ENCODE measurements at places on chromosomes 7 and 10.

DNA sequence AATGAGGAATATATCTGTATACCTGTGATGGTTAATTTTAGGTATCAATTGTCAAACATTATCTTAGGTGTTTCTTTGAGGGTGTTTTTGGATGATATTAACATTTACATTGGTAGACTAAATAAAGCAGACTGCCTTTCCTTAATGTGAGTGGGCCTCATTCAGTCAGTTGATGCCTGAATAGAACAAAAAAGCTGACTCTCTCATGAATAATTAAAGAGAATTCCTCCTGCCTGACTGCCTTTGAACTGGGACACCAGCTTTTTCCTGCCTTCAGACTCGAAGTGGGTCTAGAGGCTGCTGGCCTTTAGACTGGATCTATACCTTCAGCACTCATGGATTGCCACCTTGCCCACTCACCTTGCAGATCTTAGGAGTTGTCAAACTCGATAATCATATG is 117.9 kb upstream of the TMEM168 start:
- no peak for DNase-seq

- peak; percentile 69 for DNase-seq
Observed at GRCh38 chr7:110534241-110534931, 556.5 kb upstream of the LRRN3 start.

DNA sequence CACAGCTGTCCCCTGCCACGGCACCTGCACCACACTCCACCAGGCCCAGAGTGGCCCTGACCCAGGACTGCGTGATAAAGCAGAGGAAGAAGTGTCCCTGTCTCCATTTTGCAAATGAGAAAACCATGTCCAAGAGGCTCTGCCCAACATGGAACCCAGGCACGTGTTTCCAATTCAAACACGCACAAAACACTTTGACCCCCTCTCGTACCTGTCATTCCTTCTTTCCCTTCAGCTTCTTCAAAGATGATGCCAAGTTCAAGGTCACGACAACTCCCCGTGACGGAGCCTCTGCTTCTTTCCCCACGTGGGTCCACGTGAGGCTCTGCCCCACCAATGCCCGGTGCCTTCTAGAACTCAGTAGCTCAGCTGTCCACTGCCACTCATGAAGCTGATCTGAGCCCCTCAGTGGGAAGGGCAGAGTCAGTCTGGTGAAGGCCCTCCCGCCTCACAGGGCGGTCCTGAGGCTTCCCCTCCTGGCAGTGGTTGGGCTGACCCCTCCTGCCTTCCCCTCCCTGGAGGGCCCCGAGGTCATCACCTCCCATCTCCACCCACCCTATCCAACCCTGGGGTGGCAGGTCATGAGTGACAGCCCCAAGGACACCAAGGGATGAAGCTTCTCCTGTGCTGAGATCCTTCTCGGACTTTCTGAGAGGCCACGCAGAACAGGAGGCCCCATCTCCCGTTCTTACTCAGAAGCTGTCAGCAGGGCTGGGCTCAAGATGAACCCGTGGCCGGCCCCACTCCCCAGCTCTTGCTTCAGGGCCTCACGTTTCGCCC is 19.0 kb downstream of the CALML5 start:
- DNase-seq, result peak; percentile 18

DNA sequence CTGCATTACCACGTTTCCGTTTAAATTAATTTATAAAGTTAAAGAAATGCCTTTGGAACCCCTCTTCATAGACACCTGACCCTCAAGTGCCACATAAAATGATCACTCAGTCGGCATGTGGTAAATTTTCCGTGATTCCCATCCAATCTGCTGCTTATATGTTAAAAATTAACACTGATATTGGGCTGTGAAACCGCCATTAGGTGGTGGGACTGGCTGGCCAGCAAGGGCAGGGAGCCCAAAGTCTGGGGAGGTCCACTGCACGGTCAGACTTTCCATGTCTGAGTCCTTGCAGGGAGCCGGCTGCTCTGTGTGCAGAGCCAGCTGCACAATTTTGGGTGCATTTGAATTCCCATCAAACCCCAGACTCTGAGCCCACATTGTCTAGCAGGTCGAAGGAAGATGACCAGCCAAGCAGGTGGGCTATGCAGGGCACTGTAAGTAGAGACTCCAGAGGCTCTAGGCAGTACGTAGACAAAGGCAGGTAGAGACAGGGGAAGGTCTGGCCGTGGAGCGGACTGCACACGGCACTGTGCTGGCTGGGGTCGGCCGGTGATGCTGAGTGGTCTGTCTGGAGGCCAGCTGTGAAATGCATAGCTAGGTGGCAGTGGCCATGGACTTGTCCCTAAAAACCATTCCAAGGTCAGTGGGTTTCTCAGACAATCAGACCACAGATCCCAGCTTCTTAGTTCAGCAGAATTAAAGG is 122.9 kb downstream of the SH3PXD2A start:
- DNase-seq, result no peak

- DNase-seq, result no peak
Observed at GRCh38 chr10:116452338-116452720, 24.7 kb downstream of the PNLIPRP3 start.

GRCh38 chr7:106448992-106449859 is 164.4 kb upstream of the NAMPT start:
- no peak for DNase-seq

- DNase-seq, result no peak
Observed at GRCh38 chr7:69963393-69963792, 365.1 kb downstream of the AUTS2 start.

DNA sequence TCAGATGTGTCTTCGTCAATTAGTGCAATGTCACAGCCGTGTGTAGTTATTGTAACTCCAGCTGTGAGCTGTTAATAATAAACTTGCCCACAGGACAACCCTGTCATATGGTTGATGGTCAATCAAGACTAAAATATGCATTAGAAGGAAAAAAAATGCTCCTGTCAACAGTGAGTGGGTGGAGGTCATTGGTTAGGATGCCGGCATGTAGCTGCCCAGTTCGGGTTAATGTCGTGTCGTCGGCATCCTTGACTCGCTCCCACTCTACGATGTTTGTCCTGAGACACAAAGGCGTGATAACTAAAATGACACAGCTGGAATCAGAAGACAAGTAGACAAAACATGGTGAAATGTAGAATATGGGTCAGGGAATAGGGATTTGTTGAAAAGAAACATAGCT is 442.8 kb upstream of the NPVF start:
- DNase-seq, result no peak

GRCh38 chr10:3538656-3539531 is 246.1 kb downstream of the KLF6 start:
- DNase-seq, result peak; percentile 96

DNA sequence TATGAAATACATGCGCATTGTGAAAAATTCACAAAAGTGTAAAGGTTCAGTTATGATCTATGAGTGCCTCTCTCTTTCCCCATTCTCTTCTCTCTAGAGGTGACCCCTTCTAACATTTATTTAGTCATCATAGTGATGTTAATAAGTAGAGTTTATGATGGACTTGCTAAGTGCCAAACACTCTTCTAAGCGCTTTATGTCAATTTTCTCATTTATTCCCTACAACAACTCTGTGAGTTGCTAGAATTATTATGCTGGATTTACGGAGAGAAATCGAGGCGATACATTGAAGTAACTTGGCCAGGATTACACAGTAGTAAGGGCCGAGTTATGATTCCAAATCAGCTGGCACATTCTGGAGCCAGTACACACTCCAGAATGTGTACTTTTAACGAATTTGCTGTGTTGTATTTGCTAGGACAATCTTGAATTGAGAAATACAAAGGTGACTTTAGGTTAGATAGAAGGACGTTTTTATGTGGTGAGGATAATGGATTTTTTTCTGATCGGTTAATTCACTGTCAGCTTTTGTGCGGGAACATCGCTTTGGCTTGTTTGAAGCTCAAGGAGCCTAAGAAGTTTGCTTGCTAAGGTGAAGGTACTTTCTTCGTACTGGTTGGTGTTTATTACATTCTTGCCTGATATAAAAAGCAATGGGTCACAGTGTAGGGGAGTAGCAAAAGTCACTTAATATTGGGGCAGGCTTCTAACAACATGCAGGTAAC is 1.4 kb downstream of the ATRNL1 start:
- no peak for DNase-seq

DNA sequence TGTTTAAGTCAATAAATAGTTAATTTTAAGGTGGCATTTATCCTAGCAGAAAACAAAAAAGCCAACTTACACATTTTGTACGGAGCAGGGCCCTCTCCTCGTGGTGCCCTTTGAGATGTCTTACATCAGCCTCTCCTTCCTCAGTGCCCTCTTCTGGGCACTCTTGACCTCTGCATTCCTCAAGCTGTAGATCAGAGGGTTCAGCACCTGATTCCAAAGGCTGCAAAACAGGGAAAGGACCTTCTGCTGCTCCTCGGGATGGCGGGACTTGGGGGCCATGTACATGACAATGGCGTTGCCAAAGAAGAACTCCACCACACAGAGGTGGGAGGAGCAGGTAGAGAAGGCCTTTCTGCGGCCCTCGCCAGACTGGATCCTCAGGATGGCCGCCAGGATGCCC is 4.6 kb upstream of the OR2A14 start:
- DNase-seq, result no peak

DNA sequence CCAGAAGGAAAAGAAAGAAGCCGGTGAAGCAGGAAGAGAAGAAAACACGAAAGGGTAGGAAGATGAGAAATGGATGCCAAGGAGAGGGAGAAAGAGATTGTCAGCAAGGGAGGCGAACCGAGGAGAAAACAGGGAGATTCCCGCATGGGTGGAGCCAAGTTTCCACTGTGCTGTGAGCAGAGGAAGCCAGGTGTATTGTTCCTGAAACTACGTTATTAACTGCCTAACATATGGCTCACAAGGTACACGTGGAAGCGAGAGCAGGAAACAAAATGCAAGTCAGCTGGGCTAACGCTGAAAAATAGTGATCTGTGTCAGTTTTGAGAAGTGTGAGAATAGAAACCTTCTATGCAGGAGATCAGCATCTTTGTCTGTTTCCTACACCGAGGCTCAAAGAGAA is 20.4 kb upstream of the HIPK2 start:
- DNase-seq, result peak; percentile 12

- DNase-seq, result no peak
Observed at GRCh38 chr7:39360766-39361165, 205.4 kb upstream of the YAE1 start.

GRCh38 chr10:88949912-88950837 is 2.4 kb downstream of the ACTA2 start:
- DNase-seq, result no peak

GRCh38 chr7:75951506-75951905 is 36.6 kb downstream of the POR start:
- no peak for DNase-seq

DNA sequence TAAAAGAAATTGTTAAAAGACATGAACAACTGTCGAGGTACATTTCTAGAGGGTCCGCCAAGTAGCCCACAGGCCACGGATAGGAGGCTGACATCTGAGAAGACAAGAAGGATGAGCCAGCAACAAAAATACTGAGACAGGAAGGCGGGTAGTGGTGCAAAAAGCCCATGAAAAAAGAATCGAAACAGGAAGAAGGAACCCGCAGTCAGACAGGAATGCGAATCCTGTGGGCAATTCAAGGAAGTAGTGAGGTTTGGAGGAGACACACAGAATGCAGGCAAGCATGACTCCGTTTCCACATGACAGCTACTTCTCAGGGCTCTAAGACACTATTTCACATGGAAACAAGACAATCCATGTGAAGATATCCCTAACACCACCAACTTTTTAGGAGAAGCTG is 125.2 kb downstream of the DOCK4 start:
- peak; percentile 63 for DNase-seq

- DNase-seq, result no peak
Observed at GRCh38 chr7:115216652-115217051, 294.8 kb downstream of the MDFIC start.

DNA sequence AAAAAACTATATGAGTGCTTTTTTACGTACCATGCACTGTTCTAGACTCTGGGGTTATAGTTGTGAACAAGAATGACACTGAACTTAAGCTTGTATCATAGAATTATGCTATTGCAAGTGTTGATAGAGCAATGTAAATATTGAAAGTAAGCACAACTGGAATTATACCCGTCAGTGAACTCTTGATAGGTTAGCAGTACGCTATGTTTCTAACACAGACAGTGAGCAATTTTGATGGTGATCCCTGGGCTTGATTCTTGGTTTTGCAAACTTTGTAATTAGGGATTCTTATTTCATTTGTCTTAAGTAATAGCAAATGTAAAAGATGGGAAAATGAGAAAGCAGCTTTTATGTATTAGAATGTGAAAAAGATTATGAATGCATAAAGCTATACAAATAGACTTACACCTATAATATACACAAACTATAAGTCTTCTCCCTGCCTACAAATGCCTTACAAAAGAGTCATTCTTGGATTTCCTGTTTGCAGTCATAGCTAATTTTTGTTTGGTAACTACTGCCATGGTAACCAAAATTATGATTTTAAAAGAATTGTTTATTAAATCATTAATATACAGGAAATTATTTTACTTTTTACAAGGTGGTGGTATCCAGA is 6.7 kb downstream of the TES start:
- DNase-seq, result no peak

DNA sequence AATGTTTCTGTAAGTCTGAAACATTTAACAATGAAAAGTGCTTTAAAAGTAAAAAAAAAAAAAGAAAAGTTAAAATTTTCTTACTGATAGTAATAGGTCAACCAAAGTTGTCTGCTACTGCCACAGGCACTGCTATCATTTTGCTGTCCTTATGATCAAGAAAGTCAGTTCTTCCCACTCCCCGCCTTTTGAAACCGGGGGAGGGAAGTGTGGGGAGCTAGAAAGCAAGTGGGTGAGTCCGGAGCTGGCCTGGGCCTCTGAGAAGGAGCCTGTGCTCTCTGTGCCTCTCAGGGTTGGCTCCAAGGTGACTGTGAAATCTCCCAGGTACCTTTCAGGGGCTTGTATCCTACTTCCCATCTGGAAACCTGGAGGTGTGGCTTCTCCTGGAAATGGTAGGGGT is 7.3 kb downstream of the C7orf57 start:
- DNase-seq, result no peak

DNA sequence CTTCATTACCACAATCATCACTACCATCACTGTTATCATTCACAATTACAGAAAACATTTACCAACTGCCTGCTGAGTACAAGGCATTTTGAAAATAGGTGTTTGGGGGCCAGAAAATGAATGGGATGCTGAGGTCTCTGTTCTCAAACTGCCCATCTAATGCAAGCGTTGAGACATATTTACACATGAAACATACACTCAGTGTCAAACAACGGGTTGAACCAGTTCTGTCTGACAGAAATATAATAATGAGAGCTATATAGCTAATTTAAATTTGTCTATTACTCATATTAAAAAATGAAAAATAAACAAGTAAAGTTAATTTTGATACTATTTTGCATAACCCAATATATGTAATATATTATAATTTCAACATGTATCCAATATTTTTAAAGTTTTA is 303.1 kb downstream of the KCNMA1 start:
- DNase-seq, result no peak

DNA sequence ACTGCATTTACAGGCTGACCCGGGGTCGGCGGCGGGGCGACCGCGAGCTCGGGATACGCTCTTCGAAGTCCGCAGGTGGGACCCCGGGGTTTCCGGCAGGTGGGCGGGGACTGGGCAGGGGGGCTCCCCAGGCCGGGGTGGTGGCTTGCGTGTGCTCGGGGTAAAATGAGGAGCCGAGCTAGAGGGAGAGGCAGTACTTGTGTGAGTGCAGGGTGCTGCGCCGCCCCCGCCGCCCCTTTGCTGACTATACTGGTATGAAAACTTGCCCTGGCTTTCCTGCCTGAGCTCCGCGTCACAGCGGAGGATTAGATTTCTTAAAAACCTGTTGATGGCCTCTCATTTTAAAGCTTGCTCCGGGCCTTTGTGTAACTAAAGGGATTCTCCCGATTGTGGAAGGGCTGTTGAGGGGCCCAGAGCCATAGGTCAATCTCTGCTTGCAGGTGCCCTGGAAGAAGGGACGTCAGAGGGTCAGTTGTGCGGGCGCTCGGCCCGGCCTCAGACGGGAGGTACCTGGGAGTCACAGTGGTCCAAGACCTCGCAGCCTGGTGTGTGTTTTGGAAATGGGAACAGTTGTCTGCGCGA is 488 bp downstream of the ARMC10 start:
- DNase-seq, result peak; percentile 77
